ENCODE measurements at places on chromosomes 5 and 9.

GRCh38 chr5:78522476-78523260, 125.9 kb downstream of the LHFPL2 start:
- DNase-seq = no peak

- DNase-seq = no peak
These were observed 16.9 kb upstream of the TMEM250 start for GRCh38 chr9:136135326-136136126.

- DNase-seq = no peak
These were observed 523 bp downstream of the EPB41L4B start for GRCh38 chr9:109320331-109320741.

GRCh38 chr5:152288917-152289595, 116.0 kb downstream of the NMUR2 start:
- no peak for DNase-seq

GRCh38 chr5:675871-676698, 17.1 kb downstream of the TPPP start:
- DNase-seq = no peak

- DNase-seq = no peak
These were observed 35.1 kb upstream of the ZCCHC7 start for GRCh38 chr9:37085233-37085632.
